ENCODE measurements at places on chromosomes 7 and 10. TPM values are rescaled to one million over a fixed set of nuclear protein-coding genes. Genes with fewer than 3 reads are reported as not detected.
A peak's percentile ranks its signal among the peaks of the same experiment; 100 is the strongest.

Gene CFTR
- 460 TPM for total RNA-seq

Gene SEMA3A
- 0.54 TPM for total RNA-seq

Gene FZD8
- total RNA-seq, result 4.3 TPM

Gene GNAT3
- 1.2 TPM for total RNA-seq

Gene ITPRIP
- 2.5 TPM for total RNA-seq

Gene DEPP1
- total RNA-seq, result 68.9 TPM

Gene SLC13A4
- total RNA-seq, result not detected

Gene SPDYE5
- not detected for total RNA-seq

Gene KLF14
- 0.23 TPM for total RNA-seq

Gene KCNIP2
- 0.73 TPM for total RNA-seq

GRCh38 chr10:49235392-49235791 is 47.2 kb upstream of the TMEM273 start:
- no peak for DNase-seq

DNA sequence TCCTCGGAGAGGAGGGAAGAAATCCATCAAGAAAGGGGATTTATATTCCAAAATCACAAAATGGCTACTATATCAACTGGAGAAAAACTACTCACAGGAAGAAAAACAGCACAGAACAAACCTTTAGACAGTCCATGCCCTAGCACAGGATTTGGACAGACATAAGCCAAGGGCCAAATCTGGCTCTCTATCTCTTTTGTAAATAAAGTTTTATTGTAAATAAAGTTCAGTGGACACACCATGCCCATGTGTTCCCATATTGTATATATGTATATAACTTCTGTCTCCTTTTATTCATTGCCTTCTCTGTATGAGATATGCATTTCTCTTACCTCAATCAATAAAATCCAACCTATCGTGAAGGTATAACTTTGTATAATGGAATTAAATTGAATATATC is 742.8 kb upstream of the LRRTM3 start:
- DNase-seq, result no peak

DNA sequence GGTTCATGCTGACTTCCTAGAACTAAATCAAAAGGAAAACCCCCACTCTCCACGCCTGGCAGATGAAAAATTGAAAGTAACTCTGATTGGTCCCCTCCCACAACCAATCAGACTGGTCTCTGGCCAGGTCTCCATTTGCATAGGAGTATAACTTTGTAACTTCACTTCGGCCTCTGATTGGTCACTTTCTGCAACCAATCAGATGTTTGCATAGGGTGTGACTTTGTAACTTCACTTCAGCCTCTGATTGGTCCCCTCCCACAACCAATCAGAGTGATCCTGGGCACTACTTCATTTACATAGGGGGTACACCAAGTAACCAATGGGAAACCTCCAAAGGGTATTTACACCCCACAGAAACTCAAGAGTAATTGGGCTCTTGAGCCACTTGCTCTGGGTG is 306.6 kb upstream of the PFKP start:
- DNase-seq, result no peak

GRCh38 chr10:4267086-4267773 is 482.2 kb upstream of the KLF6 start:
- no peak for DNase-seq

DNA sequence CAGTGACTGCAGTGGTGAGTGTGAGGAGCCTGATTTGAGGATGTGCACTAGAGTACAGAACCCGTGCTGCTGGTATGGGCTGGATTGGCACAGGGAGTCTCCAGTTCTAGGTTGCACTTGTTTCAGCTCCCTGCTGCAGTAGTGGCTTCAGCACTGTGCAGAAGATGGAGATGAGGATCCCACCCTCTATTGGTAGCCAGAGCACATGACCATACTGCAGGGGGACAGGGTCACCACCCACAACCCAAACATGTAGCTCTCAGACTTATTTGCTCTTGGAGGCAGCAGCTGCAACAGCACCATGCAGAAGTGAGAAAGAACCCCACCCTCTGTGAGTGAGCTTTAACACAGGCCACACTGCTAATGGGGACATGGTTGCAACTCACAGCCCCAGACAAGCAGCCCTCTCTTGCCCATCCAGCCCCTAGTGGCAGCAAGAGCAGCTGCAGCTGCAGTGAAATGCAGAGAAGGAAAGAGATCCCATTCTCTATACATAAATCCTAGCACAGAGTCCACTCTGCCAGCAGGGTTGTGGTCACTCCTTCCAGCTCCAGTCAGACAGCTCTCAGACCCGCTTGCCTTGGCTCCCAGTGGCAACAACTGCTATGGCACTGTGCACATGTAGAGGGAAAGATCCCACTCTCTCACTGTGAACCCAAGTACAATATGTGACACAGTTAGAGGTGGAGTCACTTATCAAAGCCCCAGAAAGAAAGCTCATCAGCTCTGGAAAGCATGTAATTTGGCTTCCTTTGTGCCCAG is 51.4 kb upstream of the SCIN start:
- no peak for DNase-seq

GRCh38 chr10:130573446-130573845 is 437.3 kb downstream of the GLRX3 start:
- DNase-seq, result no peak

DNA sequence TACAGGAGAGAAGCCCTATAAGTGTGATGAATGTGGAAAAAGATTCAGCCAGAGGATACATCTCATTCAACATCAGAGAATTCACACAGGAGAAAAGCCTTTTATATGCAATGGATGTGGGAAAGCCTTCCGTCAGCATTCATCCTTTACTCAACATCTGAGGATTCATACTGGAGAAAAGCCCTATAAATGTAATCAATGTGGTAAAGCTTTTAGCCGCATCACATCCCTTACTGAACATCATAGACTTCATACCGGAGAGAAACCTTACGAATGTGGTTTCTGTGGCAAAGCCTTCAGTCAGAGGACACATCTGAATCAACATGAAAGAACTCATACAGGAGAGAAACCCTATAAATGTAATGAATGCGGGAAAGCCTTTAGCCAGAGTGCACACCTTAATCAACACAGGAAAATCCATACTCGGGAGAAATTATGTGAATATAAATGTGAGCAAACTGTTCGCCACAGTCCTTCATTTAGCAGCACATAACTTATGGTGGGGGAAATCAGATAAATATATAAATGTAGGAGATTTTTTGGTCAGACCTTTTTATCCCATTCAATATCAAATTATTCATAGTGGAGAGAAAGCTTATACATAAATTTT is 12.1 kb upstream of the MRPS17 start:
- DNase-seq, result no peak

DNA sequence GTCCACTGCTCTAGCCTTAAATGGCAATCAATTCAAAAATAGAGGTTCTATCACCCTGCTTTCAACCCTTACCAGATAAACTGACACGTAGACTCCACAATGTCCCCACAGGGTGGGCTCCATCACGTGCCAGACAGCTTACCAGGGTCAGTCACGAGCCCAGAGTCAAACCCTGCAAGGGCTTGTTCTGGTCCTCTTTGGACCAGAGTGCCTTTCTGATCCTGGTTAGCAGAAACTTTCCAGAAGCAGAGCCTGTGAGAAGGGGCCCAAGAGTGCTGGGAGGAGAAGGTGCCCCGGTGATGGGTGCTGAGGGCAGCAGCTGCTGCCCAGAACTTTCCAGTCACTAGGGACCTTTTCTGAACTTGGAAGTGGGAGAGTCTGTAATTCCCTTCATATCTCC is 354 bp upstream of the GIMAP5 start:
- DNase-seq, result no peak

GRCh38 chr7:73612598-73613269 is 11.6 kb downstream of the MLXIPL start:
- DNase-seq, result no peak

DNA sequence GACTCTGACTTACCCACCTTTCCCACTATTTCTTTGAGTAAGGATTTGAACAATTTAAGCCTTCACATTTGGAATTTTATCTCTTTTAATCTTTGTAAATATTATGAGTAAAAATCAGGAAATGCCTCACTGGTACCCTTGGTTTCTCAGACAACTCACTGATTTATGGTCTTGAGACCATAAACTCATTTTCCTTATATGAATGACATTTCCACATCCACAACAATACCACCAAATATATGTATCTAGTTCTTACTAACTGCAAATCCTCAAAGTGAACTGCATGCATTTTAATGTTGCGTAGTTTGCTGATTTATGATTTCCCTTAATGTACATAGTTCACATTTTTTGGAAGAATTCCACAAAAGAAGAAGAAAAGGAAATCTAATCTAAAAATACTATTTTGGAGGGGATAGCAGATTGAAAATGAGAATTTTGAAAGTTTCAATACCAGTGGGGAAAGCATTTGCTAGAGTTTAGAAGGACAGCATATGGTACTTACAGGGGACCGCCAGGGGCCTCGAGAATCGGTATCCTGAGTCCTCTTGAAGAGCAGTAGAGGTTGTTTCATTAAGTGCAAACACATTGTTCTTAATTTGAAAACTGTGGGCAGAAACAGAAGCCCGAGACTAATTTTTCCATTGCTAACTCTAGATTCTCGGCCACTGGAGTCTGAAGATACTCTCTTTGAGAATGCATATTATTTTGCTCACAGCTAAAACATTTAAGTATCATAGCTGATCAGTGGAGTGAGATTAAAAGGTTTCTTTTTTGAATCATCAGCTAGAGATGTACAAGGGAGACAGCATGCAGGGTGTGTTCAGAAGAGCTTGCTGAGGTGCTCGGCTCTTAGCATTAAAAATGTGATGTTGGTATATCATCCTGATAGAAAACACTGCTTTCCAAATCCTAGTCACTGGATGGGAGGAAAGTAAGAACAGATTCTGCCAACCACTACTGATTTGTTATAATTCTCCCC is 964.0 kb downstream of the GATA3 start:
- DNase-seq, result no peak

DNA sequence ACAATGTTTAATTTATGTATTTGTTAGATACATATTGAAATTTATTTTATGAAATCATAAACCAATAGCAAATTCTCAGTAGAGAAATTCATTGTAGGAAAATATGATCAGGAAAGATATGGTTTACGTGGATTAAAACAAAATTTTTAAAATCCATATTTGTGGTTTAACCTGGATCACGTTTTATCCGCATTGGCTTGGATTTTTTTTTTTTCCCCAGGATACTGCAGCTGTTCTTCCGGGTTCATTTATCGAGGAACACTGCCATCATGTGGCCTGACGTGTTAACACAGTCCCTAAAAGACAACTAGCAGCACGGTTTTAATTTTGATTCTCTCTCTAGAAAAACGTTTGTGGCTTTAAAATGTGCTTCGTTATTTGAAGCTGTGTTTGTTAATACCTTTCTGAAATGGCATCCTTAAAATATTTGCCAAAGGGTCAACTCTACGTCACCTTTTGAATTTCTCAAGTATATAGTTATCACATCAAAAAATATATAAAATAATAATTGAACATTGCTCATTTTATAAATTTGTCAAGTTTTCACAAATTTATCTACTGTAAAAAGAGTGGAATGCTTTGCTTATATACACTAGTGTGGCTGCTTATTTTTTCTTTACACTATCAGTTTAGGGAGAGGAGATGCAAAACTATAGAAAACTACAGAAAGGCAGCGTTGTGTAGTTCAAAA is 8.7 kb upstream of the ASB4 start:
- peak; percentile 49 for DNase-seq

DNA sequence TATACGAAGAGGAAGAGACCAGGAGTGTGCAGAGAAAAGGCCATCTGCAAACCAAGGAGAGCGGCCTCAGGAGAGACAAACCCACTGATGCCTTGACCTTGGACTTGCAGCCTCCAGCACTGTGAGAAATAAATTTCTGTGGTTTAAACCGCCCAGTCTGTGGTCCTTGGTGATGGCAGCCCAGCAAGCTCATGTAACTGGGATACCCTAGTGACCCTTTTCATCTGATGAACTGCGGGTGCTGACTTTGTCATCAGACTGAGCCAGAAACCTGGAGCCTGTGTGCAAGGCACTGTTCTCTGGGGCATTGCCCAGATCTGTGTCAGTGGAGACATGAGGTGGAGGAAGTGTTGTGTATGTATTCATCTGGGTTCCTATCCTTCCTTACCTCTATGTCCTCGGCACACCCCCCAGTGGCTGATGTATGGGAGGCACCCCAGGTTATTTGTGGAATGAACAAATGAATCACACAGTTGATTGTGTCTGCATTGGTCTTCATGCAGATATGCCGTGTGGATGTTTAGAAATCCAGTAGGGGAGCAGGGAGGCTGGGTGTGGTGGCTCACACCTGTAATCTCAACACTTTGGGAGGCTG is 64.5 kb upstream of the BTBD16 start:
- DNase-seq, result no peak

DNA sequence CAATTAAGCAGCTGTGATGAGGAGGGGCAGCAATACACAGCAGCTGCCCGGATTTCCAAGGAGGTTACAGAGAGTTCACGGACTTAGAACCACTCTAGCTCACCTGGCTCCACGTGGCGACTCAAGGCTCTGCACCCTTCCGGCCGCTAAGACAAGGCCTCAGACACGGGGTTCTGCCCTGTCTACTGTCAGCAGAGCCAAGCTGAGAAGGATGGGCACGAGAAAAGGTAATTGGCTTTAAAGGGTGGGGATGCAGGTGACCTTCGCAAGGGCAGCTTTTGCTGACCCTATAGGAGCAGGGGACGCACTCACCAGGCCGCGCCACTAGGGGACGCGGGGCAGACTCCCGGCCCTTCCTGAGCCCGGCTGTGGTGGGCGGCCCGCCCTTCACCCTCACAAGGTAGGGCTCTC is 152.4 kb downstream of the KIF20B start:
- DNase-seq, result no peak

- DNase-seq, result no peak
Measured at GRCh38 chr7:74473116-74473515, 19.4 kb downstream of the GTF2IRD1 start.

DNA sequence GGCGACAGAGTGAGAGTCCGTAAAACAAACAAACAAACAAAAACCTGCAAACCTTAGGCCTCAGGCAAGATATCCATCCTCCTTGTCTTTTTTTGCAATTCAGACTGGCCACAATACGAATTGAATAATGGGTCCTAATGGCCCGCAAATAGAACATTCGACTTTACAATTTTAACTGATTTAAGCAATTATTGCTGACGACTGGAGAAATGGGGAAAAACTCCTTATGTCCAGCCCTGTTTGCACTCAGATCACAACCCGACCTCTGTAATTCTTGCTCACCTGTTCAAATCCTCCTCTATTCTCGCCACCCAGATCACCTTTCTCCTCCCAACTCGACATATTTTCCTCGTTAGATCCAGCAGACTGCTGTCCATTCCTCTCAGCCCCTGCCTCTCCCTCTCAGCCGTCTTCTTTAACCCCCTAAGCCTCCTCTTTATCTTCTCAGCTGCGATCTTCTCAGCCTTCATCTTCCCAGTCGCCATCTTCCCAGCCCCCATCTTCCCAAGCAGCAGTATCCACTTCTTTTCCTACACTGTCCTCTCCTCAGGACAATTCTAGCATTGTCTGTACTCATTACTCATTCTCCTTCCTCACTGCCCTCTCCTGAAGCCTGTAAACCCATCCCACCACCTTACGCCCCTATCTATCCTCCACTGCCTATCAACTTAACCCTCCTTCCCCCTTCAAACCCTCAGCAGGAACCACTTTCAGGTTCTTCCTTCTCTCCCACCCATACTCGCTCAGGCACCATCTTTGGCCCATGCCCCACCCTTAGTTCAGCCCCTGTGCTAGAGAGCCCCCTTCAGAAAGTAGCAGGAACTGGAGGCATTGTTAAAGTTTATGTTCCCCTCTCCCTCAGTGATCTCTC is 61.8 kb downstream of the LRRC17 start:
- no peak for DNase-seq
